ENCODE measurements at places on chromosomes 2 and 18. TPM values are rescaled to one million over a fixed set of nuclear protein-coding genes. Genes with fewer than 3 reads are reported as not detected.

ZNF804A gene
- total RNA-seq: not detected

DNA sequence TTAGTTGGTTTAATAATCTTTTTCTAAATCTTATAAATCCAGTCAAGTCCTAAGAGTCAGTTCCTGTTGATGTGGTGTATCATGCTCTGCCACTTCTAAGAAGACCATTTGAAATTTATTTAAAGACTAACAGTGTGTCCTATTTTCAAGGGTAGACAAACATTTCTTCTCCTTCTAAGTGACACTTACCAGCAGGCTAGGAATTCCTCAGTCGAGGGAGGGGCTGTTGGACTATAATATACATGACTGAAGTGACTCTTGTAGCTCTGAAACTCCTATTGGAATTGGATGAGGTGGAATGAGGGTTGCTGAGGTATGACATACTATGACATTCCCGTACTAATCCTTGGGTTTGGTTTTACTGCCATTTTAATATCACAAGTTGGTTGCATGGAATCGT lies 30.6 kb downstream of the ITGB6 start:
- DNase-seq: no peak

DNA sequence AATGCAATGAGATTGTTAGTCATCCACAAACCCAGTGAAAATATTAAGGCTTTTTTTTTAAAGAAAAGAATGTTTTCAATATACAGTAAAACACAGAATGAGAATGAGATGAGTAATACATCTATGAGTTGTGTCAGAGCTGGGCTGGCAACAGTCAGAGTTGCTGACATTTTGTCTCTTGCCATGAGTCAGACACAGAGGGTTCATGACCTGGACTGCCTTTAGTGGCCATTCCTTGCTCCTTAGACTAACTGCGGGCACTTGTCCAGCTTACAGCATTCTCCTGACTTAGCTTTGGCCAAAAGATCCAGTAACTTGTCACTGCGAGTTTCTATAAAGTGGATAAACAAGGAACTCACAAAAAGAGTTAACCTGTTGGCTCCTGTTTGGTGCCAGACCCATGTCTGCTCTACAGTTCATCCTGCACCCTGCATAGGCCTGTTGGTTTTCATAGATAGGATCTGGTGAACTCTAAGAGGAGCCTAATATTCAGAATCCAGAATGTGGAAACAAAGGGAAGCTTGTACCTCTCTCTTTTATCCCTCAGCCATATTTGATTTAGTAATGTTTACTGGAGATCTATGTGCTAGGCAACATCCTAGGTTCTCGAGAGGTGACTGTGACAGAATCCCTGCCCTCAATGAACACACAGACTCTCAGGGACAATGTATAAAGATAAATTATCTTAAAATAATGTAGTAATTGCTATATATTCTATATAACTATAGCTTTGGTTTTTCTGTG lies 391.5 kb upstream of the VWC2L start:
- no peak for DNase-seq

FOXD4L1 gene
- not detected for total RNA-seq

DNA sequence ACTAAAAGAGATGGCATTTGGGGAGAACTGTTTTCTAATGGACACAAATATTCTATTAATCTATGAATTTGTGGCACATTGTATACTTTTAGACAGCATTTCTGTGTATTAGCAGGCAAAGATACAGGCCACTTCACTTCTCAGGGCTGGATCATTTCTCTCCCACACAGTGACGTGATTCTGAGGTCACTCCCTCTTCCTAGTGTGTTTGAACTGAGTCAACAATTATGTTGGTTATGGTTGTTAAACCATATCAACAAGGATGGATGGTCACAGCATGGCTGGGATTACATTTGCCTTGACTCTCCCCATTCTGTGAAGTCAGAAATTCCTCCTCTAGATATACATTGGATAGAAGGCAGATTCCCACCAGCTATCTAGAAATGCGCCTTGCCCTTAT lies 11.6 kb downstream of the NOSTRIN start:
- no peak for DNase-seq

DNA sequence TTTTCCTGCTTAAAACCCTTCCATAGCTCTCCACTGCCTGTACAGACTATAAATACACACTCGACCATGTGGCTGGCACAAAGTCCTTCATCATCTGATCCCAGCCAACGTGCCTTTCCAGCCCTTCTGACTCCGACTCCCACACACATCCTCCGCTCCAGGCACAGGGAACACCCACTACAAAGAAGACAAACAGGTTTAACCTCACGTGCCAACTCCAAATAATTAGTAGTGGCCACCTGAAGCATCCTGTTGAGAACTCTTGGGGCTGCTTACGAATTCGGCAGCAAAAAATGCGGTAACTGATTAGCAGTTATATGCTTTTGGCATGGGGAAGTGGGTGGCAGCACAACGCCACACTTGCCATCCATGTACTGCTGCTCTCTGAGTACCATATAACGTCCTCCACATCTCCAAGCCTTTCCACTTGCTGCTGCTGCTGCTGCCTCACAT lies 12.1 kb downstream of the SPIRE1 start:
- DNase-seq: no peak

DNA sequence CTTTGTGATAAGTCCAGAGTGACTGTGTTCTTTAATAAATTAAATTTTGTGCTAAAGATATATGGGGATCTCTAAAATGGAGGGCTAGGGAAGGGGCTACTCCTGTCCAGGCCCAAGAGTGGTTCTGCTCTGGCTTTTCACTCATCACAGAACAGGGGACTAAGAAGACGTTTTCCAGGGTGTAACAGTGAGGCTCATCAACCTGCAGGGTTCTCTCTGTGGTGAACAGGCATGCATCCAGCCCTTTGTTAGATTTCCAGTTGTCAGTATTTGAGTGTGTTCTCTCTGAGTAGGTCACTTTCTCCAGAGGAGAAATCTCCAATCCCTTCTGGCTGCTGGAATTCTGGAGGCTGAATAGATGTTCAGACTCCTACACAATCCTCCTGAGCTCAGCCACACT lies 408.9 kb downstream of the PLCL1 start:
- DNase-seq: no peak

GRCh38 chr18:7958081-7958896 lies 391.2 kb downstream of the PTPRM start:
- no peak for DNase-seq

PTGR3 gene
- total RNA-seq: 25.5 TPM

- DNase-seq: peak; percentile 71
Measured at GRCh38 chr2:240236217-240237111, 96.0 kb upstream of the OTOS start.

GRCh38 chr2:174335988-174336500 lies 1.3 kb downstream of the SP9 start:
- DNase-seq: no peak

DNA sequence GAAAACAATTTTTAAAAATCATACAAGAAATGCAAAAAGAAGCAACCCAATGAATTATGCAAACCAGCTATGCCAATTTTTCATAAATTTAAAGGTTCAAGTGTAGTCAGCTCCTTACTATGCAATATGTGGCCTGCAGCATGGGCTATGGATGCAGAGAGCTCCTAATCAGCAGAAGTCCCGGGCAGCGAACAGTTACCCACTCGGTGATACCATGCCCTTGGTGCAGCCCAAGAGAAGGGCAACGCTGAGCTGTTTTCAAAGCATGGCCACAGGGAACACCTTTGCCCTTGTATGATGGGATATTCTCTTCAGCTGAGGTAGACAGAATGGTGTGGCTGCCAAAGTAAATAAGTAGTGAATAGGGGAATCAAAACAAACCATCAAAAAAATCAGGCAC lies 17.3 kb upstream of the ARL5A start:
- no peak for DNase-seq

TMEM17 gene
- 1.4 TPM for total RNA-seq
